ENCODE measurements at places on chromosomes 3 and 15.

DNA sequence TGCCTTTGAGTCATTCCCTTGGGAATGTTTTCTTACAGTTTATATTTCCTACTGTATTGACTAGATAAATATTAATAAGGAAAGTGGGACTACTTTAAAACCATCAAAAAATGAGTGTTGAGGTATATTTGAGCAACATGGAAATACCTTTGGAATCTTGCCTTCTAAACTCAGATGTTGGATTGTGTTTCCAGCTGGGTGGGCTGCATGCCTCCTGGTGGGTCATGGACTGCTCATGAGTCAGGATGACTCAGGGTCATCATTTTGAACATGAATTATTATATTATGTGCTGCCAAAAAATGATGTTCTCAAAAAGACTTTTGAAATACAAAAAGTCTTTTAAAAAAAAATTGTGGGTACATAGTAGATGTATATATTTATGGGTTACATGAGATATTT is 41.1 kb upstream of the APH1B start:
- DNase-seq: no peak

- peak; percentile 83 for DNase-seq
These were observed 140.4 kb upstream of the CGNL1 start for GRCh38 chr15:57235873-57236272.

DNA sequence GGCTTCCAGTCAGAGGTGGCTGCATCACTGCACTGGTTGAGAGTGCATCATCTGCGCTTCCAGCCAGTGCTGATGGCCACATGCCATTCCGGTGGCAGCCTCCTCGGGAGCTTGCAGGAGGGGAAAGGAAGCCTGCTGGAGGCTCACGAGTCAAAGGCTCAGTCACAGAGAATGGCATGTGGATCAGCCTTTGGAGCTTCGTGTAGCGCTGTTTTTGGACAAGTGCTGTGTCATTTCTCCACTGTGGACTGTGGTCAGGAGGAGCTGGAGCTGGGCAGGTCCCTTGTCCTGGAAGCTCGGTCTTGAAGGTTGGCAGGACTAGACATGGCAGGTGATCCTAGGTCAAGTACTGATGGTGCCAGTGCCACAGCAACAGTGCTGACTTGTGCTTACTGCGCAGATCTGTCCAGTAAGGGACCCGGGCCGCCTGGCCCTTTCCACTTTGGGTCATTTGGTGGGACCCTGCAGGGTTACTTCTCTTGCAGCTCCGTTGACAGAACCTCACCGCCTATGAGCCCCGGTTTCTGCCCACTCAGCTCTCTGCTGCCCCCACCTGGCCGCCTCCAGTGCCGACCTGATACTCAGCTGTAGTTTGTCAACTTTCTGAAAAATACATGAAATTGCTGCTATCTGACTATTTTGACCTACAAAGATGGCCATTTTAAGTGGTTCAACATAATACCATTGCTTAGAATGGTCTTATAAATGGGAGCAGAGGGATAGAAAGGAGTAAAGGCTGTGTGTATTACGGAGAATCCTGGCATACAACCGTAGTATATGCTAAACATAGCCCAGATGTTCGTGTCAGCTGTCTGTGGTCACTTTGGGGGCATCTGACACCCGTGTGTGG is 27.6 kb upstream of the TRPM1 start:
- DNase-seq: peak; percentile 33

- DNase-seq: no peak
These were observed 132.8 kb upstream of the SMAD3 start for GRCh38 chr15:66932634-66933024.

DNA sequence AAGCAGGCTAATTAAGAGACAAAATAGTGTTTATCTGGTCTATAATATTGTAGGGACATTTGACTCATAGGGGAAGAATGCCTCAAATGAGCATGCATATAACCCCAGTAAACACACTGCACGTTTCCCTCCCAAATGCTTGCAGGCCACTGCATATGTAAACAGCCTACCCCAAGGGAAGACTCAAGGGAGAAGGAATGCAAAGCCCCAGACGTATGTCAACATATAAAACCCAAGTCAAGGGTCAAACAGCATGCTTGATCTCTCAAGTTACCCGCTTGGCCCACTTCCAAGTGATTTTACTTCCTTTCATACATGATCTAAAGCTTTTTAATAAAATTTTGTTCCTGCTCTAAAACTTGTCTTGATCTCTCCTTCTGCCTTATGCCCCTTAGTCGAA is 1090.0 kb downstream of the OTOL1 start:
- DNase-seq: no peak

- no peak for DNase-seq
These were observed 3.9 kb downstream of the HHLA2 start for GRCh38 chr3:108300103-108300849.

DNA sequence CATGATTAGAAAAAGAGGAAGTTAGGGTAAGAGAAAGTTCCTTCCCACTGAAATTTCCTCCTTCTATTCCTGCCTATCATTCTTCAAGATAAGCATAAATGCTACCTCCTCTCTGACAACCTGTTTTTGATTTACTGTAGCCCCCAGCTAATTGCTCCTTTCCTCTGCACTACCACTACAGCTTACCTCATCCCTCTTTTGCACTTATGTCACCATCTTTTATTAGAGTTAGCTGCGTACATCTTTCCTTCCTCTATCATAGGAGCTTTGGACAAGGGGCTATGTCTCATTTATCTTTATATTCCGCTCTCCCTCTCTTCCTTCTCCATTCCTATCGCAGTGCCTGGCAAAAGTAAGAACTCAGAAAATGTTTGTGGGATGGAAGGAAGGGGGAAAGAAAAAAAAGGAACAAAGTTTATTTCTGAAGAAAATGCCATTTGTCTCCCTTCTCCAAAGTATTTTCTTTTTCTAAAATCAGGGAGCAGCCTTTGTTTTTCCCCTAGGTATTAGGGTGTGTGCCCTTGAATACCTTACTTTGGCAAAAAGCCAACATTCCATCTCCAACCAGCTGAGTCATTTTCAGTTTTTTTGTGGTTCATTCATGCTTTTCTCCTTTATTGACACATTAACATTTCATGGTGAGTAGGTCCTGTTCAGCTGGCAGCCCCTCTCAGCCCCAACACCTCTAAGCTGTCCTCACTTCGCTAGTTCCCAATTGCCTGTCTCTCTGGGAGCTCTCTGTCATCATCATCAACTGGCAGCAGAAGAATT is 87.6 kb upstream of the SOX2 start:
- DNase-seq: no peak

GRCh38 chr3:127718916-127719290 is 46.2 kb downstream of the ABTB1 start:
- no peak for DNase-seq

GRCh38 chr3:139288266-139288821 is 55.5 kb upstream of the MRPS22 start:
- no peak for DNase-seq

GRCh38 chr15:50544368-50544767 is 2.1 kb downstream of the USP50 start:
- DNase-seq: no peak

GRCh38 chr3:24167429-24167828 is 222.3 kb downstream of the NR1D2 start:
- no peak for DNase-seq

GRCh38 chr15:27223179-27223578 is 252.2 kb downstream of the GABRG3 start:
- DNase-seq: no peak

DNA sequence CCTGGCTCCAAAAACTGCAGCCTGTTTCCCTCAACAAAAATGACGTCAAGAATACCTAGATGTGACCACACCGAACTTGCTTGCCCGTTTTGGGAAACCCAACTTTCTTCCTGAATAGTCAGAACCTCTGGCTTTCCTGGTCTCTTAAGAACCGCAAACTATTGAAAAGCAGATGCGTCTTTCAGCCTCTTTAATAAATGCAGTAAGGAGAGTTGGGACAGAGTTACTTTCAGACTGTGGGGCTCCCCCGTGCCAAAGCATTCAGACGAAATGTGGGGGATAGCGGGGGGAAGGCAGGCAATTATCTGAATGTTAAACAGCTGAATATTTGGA is 1.2 kb upstream of the PROK2 start:
- DNase-seq: peak; percentile 52

DNA sequence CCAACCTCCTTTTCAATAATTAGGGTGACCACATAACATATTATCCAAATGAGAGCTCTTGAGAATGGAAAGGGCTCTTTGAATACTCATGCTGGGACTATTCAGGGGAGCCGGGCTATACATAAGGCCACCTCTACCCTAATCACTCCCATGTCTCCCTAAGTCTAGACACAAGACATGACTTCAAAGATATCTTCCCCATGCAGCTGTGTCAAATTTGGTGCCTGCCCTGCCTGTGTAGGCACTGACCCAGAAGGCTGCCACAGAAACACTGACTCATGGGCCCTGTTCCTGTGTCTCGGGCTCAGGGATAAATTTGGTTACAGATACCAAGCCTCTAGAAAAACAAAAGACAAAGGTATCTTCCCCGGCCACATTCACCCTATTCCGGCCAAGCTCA is 70.3 kb downstream of the MYLK start:
- DNase-seq: no peak

- no peak for DNase-seq
These were observed 639.5 kb downstream of the NR2F2 start for GRCh38 chr15:96969732-96970710.

- DNase-seq: no peak
These were observed 60.3 kb downstream of the OTOL1 start for GRCh38 chr3:161556941-161557340.

- DNase-seq: no peak
These were observed 57.4 kb upstream of the PHLDB2 start for GRCh38 chr3:111801693-111802092.

DNA sequence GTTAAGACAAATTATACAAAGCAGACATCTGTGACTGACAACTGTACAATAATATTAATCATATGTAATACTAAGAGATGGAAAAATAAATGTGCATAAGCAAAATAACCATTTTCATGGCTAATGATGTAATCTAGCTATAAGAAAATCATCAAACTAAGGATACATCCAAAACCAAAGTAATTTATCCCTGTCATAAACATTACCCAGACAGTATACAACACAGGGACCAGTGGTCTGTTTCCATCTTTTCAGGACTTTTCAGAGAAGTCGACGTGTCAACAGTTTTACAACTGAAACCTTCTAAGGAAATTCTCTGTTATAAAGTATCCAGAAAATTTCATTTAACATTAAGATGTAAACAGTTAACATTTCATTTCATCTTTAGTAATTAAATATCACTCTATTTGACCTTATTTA is 11.0 kb downstream of the THBS1 start:
- no peak for DNase-seq

DNA sequence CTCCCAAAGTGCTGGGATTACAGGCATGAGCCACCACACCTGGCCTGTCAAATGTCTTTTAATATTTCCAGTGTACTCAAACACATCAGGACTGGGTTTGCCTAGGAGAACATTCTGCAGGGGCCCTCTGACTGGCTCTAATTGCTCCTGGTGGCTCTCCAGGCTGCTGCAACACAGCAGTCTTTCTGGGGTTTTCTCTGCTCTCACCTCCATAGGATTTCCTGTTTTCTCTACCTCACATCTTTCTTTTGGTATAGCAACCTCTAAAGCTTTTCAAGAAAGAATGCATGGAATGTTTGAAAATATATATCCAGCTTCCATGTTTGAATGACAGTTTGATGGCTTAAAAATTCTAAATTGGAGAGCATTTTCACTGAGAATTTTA is 83.3 kb upstream of the IGSF10 start:
- no peak for DNase-seq

DNA sequence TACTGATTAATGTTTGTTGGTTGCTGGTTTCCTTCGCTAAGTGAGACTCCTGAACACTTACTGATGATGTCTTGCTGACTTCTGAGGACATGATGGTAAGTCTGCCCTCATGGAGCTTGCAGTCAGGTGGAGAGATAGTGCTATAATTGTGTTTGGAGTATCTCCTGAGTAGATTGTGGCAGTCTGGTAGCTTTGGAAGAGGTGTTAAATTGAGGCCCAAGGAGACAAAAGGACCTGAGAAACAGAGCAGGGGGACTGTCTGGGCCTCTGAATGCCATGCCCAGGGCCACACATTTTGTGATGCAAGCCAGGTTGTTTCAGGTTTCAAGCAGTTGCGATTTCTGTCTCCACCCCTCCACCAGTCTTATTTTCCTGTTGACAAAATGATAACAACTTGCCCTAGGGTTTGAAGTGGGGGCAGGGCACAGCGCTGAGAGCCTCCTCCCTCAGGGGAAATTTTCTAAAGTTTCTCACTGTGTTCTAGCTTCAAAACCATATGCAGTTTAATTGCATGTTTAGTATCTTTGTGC is 16.7 kb downstream of the SMAD3 start:
- no peak for DNase-seq

GRCh38 chr3:153573481-153573880 is 411.5 kb downstream of the RAP2B start:
- no peak for DNase-seq
